ENCODE measurements at places on chromosomes 12 and 14. TPM values are rescaled to one million over a fixed set of nuclear protein-coding genes. Genes with fewer than 3 reads are reported as not detected.
A peak's percentile ranks its signal among the peaks of the same experiment; 100 is the strongest.

The ADAM21 gene
- polyA plus RNA-seq: 0.42 TPM

The UNC79 gene
- polyA plus RNA-seq: 0.32 TPM

DNA sequence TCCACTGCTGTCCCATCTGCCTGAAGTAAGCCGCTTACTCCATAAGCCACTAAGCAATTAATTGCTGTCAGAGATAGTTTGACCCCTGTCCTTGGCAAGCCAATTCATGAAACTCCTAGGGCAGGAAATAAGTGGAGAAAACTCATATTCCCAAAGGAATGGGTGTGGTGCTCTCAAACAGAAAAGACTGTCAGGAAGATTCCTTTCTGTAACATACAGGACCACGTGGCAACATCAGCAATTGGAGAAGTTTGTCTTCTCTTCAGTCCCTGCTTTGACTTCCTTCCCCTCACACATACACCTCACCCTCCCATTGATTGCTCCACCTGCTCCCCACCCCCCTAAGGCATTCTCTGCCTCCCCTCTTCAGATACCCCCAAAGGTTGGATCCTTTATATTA is 36.2 kb upstream of the MDM1 start:
- peak; percentile 62 for DNase-seq

DNA sequence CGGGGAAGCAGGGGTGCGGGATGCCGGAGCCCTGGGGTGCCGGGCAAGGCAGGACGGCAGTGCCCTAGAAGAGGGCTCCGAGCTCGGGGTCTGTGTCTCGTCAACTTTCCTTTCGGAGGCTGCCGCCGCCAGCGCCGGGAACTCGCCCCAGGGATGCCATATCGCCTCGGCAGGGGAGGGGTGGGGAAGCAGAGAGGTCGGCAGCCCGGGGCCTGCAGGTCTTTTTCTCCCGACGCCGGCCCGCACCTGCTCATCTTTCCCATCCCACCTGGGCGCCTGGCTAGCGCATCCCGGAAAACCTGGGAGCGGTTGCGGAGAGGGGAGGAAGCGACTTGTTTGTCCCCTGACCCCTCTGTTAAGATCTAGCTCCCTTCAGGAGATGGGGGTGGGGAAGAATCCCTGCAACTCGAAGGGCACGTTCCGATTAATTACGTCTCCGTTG is 547 bp downstream of the CNTN1 start:
- peak; percentile 7 for DNase-seq

GRCh38 chr14:56532546-56532945 is 47.1 kb upstream of the TMEM260 start:
- no peak for DNase-seq

GRCh38 chr14:100048786-100049185 is 16.4 kb upstream of the EVL start:
- DNase-seq: no peak

The AQP2 gene
- polyA plus RNA-seq: not detected

- DNase-seq: no peak
Measured at GRCh38 chr12:29242921-29243431, 93.9 kb downstream of the FAR2 start.

The HOXC6 gene
- 16.0 TPM for polyA plus RNA-seq

DNA sequence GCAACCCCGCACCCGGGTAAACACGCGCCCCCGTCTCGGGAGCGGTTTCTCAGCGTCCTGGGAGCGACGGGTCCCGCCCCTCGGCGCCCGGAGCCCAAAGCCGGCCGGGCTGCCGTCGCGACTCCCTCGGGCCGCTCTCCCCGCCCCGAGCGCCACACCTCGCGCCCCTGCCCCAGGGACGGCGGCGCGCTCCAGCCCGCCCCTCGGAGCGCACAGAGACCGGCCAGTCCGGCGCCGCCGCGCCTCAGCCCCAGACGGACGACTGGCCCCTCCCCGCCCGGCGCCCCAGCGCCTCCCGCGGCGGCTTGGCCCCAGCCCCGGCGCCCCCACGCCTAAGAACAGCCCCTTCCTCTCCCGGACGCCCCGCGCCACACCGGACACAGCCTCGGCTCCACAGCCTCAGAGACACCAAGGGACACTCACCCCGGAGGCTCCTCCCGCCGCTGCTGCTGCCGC is 411 bp downstream of the BTBD7 start:
- peak; percentile 63 for DNase-seq

The PROX2 gene
- polyA plus RNA-seq: 0.53 TPM

The SLC8A3 gene
- polyA plus RNA-seq: 4.9 TPM

- DNase-seq: no peak
Measured at GRCh38 chr14:32039401-32040030, 37.6 kb upstream of the ARHGAP5 start.

- DNase-seq: peak; percentile 51
Measured at GRCh38 chr12:66403746-66404145, 101.5 kb downstream of the HELB start.

GRCh38 chr12:3542911-3543310 is 51.9 kb downstream of the PRMT8 start:
- no peak for DNase-seq

The VRTN gene
- not detected for polyA plus RNA-seq

GRCh38 chr12:104624529-104624928 is 167.8 kb downstream of the CHST11 start:
- DNase-seq: no peak

The KSR2 gene
- 0.13 TPM for polyA plus RNA-seq

DNA sequence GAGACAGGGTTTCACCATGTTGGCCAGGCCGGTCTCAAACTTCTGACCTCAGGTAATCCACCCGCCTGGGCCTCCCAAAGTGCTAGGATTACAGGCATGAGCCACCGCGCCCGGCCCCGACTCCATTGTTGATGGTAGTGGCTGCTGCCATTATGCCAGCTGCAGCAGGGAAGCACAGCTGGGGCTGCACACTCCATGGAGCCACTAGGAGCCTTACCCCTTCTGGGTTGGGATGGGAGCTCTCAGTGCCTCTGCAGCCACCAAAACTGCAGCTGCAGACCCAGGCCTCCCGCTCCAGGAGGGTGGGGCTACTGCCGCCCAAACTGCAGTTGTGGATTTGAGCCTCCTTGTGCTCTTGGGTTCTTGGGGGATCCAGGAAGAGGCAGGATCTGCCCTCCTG is 25.9 kb downstream of the TCHP start:
- peak; percentile 22 for DNase-seq

The AKAP6 gene
- polyA plus RNA-seq: 59.6 TPM

- DNase-seq: peak; percentile 33
Measured at GRCh38 chr12:52543985-52544883, 8.7 kb downstream of the KRT71 start.

GRCh38 chr14:65993103-65993502 is 493.1 kb upstream of the CCDC196 start:
- DNase-seq: no peak

GRCh38 chr12:41627476-41627875 is 439.4 kb downstream of the PDZRN4 start:
- DNase-seq: no peak

The TEX22 gene
- 0.23 TPM for polyA plus RNA-seq

The PPP4R4 gene
- polyA plus RNA-seq: 0.12 TPM

DNA sequence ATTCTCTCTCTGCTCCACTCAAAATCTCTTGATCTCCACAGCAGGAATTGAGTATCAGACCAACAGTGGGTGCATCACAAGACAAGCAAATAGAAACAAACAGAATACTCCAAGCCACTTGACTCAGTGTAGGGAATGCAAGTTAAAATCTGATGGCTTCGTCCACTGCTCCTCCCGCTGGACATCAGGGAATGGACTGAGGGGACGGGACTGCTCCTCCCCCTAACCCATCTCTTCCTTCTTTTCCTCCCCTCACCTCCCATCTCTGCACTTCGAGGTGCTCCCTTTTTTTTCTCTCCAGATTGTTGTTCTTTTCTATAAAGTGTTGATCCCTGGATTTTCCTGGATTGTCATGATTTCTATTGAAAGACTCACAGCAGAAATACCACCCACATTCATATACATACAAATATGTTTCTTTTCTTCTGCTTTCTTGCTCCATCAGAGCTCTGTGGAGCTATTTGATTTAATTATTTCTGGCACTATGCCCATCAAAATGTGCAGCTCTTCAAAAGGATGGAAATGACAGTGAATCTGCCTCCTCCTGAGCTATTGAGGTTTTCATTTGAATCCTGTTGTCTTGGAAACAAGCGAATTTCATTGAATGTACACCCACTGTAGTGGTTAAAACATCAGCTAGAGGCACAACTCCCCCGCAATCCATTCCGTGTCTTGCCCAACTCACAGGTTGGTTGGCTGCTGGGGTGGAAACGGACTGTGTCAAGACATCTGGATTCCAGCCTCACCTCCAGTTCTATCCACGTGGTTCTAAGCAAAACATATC is 199.7 kb downstream of the SPTSSA start:
- no peak for DNase-seq

GRCh38 chr12:126627596-126627995 is 1562.4 kb downstream of the AACS start:
- DNase-seq: no peak

- DNase-seq: no peak
Measured at GRCh38 chr14:100535287-100536120, 51.7 kb downstream of the BEGAIN start.
